ENCODE measurements at places on chromosomes 16 and 17.

DNA sequence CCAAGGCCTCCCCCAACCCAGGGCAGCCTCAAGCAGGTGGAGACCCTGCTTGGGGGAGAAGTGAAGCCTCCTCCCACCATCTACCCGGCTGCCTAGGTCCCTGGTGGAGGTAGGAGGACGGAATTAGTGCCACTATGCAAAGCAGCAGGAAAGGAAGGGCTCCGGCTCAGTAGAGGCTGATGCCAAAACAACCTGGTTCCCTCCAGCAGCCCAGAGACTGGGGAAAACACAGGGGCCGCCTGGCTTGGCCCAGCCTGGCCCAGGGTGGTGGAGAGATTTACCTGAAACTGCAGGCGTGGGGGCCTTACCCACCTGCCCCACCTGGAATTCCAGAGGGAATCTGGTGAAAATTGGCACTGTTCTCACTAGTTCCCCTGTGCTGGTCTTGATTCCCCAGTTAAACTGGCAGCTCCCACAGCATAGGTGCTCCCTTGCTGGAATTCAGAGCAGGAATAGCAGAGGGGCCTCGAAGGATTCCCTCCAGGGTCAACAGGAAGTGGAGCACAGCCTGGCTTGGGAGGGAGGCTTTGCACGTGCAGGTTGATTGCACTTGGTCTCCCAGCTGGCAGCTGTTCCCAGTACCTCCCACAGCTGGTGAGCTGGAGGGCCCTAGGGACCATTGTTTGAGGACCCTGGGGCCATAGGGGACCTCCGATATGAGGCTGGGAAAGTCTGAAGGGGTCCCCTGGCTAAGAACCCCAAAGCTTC, 4.5 kb downstream of the CD79B start:
- no peak for DNase-seq

DNA sequence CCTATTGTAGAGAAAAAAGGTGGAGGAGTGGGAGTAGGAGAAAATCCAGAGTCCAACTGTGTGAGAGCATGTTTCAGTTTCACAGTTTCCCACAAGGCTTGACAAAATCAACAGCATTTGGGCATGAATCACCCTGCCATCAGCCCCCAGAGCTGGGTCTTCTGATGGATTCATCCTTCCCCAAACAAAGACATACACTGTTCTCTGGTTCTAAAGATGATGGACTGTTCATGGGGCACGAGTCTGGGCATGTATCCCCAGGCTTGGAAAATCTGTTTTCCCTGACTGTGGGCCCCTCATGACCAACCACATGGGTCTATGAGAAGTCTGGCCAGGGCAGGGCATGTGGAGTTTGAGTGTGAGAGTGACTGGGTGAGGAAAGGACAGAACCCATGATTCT, 210.4 kb upstream of the IRX5 start:
- DNase-seq: no peak

GRCh38 chr17:71032746-71033273, 863.5 kb downstream of the KCNJ2 start:
- no peak for DNase-seq

- DNase-seq: peak; percentile 75
These were observed 5.8 kb downstream of the CDIPT start for GRCh38 chr16:29857133-29857760.

- no peak for DNase-seq
These were observed 30.2 kb upstream of the MRPS23 start for GRCh38 chr17:57880086-57880456.

GRCh38 chr16:86492267-86492960, 17.9 kb upstream of the FOXF1 start:
- DNase-seq: no peak

GRCh38 chr16:75701361-75701760, at the start of gene DUXB:
TSS of gene DUXB (minus strand) at chr16:75701461. CDS start at chr16:75701418, 43 bp downstream.
- DNase-seq: no peak

GRCh38 chr17:19288453-19288852, 51.3 kb downstream of the EPN2 start:
- peak; percentile 19 for DNase-seq

DNA sequence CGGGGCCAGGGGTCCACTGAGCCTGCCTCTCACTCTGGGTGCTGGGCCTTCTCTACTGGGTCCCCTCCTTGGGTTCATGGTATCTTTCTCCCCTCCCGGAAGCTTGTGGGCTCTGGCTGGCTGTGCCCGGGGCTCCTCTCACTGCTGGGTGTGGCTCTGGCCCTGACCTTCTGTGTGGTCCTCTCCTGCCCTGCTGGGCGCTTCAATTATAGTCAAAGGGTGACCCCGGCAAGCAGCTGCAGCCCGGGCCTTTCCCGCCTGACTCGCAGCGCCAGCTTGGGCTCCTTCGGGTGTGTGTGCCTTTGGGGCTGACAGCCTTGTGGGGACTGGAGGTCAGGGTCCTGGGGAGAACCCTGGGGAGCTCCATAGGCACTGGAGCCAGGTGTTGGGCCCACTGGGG, 54.2 kb upstream of the PVALEF start:
- DNase-seq: no peak

DNA sequence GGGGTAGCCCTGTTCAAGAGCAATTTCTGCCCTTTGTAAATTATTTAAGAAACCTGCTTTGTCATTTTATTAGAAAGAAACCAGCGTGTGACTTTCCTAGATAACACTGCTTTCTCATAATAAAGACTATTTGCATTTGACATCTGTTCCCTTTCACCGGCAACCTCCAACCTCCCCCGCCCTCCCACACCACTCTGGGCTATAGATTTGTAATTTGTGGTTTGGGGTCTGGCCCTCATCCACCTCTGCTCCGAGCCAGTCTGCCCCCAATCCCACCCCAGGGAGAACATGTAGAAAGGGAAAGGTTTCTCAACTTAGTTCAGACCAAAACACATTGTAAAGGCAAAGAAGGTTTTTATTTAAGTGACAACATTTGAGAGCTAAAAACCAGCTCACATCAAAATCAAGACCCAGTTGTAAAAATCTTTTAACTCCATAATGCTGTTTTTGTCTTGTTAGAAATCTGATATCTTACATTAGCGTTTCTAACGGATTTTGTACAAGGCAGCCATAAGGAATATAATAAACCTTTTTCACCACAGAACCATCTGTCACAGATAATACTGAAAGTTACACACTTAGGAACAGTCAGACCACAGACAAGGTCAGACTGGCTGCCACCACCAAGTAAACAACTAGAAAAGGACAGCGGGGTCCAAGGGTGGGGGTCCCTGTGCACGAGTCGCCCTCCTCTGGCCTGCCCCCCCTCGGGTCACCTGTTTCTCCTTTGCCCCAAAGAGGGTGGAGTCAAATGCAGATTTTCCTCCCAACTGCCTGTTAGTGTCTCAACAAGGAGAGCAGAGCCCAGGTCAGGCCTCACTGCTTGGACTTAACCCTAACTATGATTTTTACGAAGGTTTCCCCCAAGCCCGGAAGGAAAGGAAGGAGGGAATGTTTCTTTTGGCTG, 6.9 kb downstream of the PIMREG start:
- DNase-seq: no peak

- no peak for DNase-seq
These were observed 6.5 kb downstream of the DPEP2 start for GRCh38 chr16:67992661-67993206.

DNA sequence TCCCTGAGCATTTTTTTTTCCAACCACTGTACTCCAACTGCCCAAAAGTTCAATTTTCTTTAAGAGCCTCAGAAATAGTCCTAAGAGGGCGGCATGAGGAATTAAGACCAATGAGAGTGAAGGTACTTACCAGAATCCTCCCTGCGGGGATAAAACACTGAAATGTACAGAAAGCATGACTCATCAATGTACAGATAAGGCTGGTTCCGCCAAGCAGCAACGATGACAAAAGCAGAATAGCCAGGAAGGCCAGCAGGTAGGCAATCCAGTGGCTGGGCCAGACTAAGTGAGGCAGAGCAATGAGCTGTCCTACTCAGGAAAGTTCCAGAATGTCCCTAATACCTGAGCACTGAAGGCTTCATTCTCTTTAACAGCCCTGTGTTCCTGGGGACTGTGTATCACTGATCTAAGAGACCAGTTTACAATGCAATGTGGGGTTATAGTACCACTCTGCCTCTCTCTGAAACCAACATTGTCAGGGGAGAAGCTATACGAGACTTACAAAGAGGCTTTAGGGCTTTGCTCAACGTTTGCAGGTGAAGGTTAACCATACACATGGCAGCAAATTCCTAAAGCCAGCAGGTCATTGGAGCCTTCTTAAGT, 11.0 kb upstream of the GPR139 start:
- DNase-seq: no peak

- no peak for DNase-seq
These were observed 17.4 kb downstream of the ADAP2 start for GRCh38 chr17:30939051-30939689.

GRCh38 chr17:56489980-56490379, 103.5 kb upstream of the NOG start:
- DNase-seq: no peak

GRCh38 chr17:69326377-69327059, 415 bp downstream of the ABCA5 start:
- peak; percentile 49 for DNase-seq

- DNase-seq: no peak
These were observed 548.8 kb upstream of the SALL1 start for GRCh38 chr16:51699686-51700396.

GRCh38 chr17:65712383-65713267, 151.2 kb upstream of the AXIN2 start:
- DNase-seq: no peak

DNA sequence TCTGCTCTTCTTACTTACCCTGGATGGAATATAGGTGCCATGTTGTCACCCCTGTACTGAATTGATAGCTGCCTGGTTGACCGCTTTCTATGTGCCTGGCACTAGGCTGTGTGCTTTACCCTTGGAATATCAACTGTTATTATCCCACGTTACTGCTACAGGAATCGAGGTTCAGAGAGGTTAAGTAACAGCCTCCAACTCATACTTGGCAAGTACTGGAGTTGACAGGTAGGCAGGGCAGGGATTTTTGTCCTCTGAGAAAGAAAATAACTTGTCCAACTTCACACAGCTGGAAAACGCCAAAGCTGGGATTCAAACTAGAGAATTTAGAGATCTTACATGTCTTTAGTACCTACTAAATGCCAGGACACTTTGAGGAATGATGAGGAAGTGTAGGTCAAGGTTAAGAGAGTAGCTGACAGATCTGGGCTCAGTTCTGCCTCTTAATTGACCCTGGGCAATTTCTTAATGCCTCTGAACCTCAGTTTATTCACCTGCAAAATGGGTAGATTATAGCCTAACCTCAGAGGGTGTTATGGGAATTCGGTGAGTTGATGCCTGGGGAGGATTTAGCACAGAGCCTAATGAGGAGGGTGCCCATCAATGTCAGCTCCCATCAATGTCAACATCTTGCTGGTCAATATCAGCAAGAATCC, 25.8 kb downstream of the ITPRIPL2 start:
- no peak for DNase-seq

- no peak for DNase-seq
These were observed 62.3 kb downstream of the TMEM100 start for GRCh38 chr17:55660178-55660886.

GRCh38 chr17:19410875-19411620, at the start of gene RNF112:
TSS of gene RNF112 (plus strand) at chr17:19411232. CDS start at chr17:19411409, 177 bp downstream.
- DNase-seq: peak; percentile 53

DNA sequence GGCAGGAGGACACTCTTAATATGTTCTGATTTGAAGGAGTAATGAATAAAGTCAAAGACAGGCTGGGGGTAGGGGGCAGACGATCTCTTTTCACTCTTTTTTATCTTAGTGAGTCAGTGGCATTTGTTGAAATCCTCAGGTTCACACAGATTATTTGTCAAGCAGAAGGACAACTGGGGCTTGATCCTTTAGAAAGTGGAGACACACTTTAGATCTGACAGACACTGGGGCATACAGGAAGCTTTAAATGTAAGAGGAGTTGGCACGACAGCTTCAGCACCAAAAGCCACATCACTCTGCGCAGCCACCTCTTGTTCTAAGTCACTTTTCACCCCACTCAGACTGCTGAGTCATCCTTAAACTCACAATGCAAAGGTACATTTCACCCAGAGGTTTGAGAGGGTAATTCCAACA, 121.5 kb downstream of the STXBP4 start:
- no peak for DNase-seq

DNA sequence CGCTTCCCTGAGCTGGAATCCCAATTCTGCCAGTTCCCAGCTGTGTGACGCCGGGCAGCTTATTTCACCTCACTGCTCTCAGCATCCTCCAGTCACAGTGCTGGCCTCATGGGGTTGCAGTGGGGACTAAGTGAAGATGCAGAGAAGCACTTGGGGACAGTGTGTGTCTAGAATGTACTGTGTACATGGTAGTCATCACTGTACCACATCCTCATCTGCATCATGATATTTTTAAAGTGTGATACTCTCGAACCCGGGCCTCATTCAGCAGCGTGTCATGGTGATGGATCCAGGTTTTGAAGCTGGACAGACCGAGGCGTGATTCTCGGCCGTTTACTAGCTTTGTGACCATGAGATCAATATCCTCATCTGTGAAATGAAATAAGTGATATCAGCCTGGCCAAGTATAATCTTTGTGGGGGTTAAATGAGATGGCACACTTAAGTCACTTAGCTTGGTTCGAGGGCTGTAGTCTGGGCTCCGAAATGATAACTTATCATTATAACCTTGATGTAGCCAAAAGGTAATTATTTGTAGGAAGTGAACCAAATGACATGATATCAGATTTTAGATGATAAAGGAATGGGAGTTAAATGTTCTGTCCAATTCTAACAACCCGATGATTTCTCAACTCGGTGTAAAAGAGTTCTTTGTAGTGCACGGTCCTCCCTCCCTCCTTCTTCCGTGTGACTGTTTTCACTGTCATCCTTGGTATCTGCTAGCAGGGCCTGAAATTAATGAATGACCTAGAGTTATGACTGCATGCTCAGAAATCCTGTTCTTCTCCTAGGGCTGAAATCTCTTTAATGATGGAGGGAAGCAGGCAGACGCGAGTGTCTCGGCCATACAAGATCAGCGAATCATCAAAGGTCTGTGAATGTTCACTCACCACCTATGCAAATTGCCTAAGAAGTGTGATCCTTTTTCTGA, 2.0 kb downstream of the KLHL36 start:
- DNase-seq: peak; percentile 71

GRCh38 chr16:66798161-66798560, 3.2 kb downstream of the TERB1 start:
- peak; percentile 40 for DNase-seq

Measured in EL (cell line).